Endodermal cell (in vitro differentiated cells): ENCODE measurements at places on chromosomes 11 and 22.
A peak's percentile ranks its signal among the peaks of the same experiment; 100 is the strongest.

DNA sequence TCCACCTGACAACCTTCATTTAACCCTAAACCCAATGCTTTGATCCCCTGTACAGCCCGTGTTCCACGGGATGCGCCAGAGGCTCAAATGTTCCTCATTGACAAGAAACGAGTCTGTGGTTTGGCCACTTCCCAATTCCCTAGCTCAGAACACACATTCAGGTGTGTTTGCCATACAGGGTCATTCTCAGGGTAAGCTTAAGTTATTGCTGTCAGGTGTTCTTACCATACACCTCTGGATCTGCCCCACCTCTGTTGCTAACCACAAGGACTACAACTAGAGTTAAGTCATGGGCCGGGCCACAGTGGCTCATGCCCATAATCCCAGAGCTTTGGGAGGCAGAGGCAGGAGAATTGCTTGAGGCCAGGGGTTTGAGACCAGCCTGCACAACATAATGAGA, 45.6 kb upstream of the POLD3 start:
- DNase-seq: no peak

- no peak for DNase-seq
Observed at GRCh38 chr11:128310676-128311445, 276.5 kb downstream of the ETS1 start.

DNA sequence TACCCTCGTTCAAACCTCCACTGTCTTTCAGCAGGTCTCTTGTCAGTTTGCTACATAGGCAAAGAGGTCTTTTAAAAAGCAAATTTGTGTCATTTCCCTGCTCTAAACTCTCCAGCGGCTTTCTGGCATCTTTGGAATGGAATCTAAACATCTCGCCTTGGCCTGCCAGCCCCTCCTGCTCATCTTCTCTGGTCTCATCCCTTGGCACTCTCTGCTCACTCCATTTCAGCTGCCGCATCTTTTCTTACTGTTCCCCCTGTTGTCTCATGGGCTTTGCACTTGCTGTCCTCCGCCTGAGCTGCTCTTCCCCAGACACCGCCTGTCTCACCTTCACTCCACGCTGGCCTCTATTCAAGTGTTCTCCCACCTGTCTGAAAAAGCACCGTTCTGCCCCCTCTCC, 46.6 kb downstream of the BMAL1 start:
- no peak for DNase-seq

DNA sequence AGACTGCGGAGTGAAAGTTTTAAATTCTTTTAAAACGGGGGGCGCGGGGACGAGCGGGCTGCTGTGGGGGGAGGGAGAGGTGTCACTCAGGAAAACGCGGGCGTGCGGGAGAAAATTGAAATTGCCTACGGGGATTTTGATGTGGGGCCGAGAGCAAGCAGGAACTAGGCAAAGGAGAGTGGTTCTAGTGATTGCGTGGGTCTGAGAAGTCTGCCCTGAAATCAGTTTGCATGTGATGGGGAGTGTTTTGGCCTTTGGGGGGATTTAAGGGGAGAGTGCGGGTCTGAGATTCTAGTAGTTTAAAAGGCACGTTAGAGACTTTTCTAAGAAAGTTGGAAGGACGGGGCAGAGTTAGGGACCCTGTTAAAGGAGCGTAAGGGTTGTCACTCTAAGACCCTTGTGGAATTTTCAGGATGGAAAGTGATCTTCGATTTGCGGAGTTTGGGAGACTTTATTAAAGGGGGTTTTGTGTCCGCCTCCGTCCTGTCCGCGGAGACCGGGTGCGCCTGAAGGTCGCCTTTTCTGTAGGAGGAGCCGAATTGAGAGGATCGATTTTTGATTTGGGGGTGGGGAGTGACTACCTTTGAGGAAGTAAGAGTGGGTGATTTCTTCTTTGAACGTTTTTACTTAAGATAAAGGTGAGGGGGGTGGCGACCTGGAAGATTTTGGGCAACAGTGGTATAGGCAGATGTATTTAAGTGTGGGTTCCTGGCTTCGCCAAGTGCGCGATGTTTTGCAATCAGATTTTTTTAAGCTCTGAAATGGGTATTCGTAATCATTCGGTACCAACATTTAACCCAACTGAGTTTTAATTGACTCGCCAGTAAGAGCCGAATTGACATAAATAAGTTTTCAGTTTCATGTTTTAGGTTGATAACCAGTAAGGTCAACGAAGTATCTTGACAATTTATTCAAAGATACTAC, 1.1 kb downstream of the EED start:
- peak; percentile 72 for DNase-seq

DNA sequence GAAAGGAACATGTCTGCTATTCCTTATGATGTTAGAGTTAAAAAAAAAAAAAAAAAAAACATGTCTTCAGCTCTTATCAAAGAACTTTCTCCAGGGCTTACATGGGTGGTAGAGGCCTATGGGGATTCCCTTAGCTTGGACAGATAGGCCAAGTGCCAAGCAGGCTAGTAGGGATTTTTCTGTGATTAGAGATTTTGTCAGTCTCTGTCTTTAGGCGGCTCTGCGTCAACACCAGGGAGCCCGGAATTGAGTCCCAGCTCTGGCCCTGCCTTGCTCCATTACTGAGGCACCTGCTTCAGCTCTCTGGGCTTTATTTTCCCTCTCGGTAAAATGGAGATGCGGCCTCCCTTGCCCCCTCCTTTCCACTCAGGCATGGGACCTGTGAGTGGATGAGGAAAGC, 13.1 kb downstream of the CRY2 start:
- DNase-seq: no peak
